Caki2 (cell line): ENCODE measurements at places on chromosomes 12 and 14. TPM values are rescaled to one million over a fixed set of nuclear protein-coding genes. Genes with fewer than 3 reads are reported as not detected.

The RAD9B gene
- total RNA-seq: 2.8 and 20.2 TPM in 2 replicates

The MMP19 gene
- total RNA-seq: not detected in 2 replicates

The PLD4 gene
- not detected in 2 replicates for total RNA-seq

The KRT73 gene
- 0.51 TPM in 1 of 2 replicates, not detected in the other for total RNA-seq

The PTPRO gene
- total RNA-seq: 0.54 and 4.8 TPM in 2 replicates

The MYH6 gene
- total RNA-seq: not detected in 2 replicates

DNA sequence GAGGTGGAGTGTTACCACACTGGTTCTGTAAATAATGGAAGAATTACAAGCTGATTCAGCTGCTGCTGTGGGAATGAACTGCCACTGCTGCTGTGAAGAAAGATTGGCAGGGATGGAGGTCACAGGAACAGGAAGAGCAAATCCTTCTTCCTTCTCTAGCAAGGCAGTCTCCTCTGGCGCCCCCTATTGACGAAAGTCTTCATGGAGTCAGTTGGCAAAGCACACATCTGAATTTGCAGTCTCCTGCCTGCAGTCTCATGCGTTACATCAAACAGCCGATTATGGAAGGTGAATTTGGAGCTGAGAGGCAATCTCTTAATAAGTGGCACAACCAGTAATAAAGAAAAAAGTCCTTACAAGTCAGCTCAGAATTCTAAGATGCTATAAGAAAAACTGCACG, 106.0 kb upstream of the TMTC1 start:
- DNase-seq: peak; percentile 8

DNA sequence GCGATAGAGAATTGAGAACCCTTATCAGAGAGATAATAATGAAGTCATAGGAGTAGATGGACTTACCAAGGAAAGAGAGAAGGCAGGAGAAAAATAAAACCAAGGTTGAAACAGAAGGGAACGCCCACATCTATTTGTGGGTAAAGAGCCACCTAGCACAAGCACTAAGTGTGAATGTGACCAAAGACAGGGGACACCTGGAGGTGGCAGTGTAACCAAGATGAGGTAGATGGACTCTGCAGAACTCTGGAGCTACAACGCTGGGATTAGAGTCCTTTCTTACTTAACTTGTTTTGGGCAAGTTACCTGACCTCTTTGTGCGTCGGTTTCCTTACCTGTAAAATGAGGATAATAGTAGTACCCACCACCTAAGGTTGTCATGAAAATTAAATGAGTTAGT, 101.9 kb downstream of the SLC5A8 start:
- DNase-seq: no peak

- DNase-seq: no peak
Measured at GRCh38 chr14:75150150-75150549, 23.3 kb upstream of the NEK9 start.

GRCh38 chr14:92012121-92012748, 27.6 kb downstream of the TRIP11 start:
- DNase-seq: no peak

- no peak for DNase-seq
Measured at GRCh38 chr12:50003595-50003994, 21.7 kb downstream of the RACGAP1 start.

DNA sequence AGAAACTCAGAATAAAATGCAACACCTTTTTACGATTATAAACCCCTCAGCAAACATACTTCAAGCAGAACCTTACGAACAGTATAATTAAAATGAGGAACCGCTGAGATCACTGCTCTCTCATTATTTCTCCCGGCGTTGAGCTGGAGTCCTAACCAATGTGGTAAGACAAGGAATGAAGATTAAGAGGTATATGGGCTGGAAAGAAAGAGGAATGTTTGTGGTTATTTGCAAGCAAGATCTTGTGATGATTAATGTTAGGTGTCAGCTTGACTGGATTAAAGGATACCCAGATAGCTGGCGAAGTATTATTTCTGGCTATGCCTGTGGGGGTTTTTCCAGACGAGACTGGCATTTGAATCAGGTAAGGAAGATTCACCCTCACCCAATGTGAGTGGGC, 10.3 kb upstream of the ZNF84 start:
- no peak for DNase-seq

GRCh38 chr14:75981426-75982265, at the start of gene TGFB3:
TGFB3 (minus strand) TSS chr14:75981995; CDS start chr14:75980893, 1,102 bp downstream.
- DNase-seq: peak; percentile 84

GRCh38 chr12:109202770-109203169, 86.4 kb downstream of the ACACB start:
- DNase-seq: no peak

DNA sequence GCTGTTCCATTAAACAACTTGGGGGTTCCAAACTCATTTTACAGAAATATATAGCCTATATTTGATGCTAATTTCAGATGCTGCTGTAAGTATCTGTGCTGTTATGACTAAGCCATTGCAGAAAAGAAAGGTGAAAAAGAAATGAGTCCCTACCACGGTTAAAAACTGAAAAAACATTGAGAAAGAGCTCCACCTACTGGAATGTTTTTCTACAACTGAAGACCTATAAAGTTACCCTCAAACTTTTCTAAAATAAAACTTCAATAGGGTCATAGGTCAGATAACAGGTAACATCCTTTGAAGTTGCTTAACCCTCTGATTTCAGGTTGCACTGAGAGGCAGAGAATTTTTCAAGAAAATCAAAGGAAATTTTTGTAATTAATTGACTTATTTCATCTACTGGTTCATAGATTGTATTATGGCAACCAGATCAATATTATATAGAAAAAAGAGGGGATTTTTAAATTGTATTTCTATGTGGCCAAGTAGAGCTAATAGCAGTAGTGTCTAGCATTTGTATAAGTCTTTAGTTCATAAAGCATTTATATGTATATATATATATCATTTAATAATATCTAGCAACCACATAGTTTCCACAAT, 279.9 kb downstream of the RPS29 start:
- DNase-seq: peak; percentile 6
